ENCODE measurements at places on chromosomes 2 and 18.

DNA sequence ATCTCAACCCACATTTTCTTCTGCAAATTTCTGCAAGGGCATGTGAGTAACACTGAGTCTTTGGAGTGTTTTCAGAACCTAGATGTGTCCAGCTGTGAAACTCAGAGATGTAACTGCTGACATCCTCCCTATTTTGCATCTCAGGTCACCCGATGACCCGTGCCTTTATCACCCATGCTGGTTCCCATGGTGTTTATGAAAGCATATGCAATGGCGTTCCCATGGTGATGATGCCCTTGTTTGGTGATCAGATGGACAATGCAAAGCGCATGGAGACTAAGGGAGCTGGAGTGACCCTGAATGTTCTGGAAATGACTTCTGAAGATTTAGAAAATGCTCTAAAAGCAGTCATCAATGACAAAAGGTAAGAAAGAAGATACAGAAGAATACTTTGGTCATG is 8.0 kb downstream of the UGT1A1 start:
- DNase-seq, result no peak

DNA sequence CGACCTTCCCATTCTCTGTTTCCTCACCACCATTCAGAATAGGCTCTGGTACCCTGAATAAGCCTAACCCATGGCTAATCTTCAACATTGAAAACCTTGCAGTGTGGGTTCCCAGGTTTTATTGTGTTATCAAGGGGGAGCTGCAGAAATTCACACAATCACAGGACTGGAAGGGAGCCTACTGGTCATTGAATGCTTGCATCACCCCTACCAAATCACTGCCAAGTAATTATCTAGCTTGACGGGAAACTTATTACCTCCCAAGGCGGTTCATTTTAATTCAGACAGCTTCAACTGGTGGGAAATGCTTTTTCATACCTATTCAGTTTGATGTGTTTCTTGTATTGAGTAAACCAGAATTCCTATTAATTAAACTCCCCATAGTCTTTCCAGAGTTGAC is 33.6 kb upstream of the EFEMP1 start:
- DNase-seq, result no peak

GRCh38 chr18:44552706-44553105 is 128.0 kb upstream of the SETBP1 start:
- no peak for DNase-seq

- no peak for DNase-seq
Observed at GRCh38 chr2:45012733-45013132, 3.5 kb upstream of the SIX2 start.

DNA sequence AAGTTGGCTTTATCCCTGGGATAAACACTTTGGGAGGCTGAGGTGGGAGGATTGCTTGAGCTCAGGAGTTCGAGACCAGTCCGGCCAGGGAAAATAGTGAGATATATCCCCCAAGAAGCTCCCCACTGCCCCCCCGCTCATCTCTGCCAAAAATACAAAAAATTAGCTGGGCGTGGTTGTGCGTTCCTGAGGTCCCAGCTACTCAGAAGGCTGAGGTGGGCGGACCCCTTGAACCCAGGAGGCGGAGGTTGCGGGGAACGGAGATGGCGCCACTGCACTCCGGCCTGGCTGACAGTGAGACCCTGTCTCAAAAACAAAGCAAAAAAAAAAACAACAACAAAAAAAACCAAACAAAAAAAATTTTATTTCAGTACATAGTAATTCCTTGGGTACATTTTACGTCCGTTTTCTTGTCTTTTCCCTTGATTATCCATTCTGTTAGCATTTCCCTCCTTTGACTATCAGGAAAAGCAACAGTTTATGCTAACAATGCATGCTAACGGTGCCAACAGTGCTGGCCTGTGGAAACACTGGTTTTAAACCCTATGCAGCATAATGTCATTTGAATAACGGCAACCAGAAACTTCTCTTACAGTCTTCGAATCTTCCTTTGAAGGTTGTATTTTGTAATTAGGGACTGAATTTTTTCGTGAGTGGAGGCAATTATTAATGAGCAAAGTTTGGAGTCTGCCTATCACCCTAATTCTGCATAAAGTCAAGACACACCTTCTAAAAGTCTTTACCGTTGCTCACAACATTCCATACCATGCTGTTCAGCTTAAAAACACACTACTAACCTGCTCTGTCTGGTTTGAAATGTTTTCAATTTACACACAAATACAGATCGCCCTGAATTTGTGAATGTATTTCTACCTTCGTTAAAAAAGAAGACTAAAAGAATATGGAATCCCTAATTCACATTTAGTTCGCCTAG is 721 bp upstream of the MIB1 start:
- no peak for DNase-seq

GRCh38 chr2:163659224-163659623 is 76.6 kb downstream of the FIGN start:
- DNase-seq, result no peak

GRCh38 chr2:99809259-99809900 is 319.6 kb upstream of the REV1 start:
- no peak for DNase-seq

DNA sequence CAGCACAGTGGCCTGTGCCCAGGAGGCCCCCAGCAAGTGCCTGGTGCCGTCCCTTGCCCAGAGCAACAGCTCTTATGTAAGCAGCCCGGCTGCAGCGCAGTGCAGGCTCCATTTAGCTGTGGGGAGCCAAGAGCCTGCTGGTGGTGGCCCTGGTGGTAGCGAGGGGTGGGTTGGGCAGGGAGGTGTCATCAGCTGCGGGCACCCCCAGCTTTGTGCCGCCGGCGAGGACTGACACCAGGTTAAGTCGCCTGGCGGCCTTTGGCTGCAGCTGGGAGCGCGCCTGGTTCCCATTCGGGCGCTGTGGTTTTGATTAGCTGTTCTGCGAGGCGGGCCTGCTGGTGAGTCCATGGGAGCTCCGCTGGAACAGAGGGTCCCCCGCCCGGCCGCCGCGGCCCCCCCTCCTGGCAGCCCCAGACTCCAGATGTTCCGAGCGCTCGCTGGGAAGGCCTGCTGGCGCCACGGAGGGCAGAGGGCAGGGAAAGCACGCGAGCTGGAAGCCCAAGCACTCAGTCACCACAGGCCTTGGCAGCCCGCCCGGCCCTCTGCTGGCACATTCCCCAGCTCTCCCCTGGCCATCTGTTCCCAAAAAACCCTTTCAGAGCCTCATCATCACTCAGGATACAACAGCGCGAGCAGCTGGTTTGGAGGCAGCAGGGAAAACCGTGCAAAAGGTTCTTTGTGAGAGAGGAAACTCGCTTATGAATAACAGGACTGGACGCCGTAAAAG is 18.4 kb downstream of the ATOH8 start:
- no peak for DNase-seq

GRCh38 chr2:25314514-25315315 is 27.0 kb downstream of the DNMT3A start:
- DNase-seq, result peak; percentile 68

GRCh38 chr2:142876423-142876822 is 1.0 kb upstream of the KYNU start:
- DNase-seq, result no peak

All from DND-41 (cell line).